Activated CD8-positive, alpha-beta memory T cell treated with anti-CD3 and anti-CD28 coated beads, Interleukin-2, amount 10 ng/mL, durations not matched to agents 7 days and 5 days (primary cell): ENCODE measurements at places on chromosomes 16 and 17.
A peak's percentile ranks its signal among the peaks of the same experiment; 100 is the strongest.

DNA sequence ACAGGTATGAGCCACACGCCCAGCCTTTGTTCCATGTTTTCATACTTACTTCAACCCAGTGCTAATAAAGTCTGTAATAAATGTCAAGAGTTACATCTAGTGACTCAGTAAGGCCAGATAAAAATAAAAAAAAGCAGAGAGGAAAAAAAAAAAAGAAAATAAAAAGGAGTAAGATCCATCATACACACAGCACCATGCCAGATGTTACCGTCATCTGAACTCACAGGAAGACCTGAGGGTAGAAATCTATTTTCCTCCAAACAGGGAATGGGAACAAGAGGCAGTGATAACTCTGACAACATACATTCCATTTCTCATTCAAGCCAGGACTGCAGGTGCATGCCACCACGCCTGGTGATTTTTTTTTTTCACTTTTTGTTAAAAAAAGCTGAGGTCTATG is 20.7 kb downstream of the CRK start:
- H3K27me3 ChIP-seq: no peaks in the 10 kb centered on the region
- H3K36me3 ChIP-seq: peaks cover 38% of the 10 kb centered on the region
- H3K4me1 ChIP-seq: peaks cover 19% of the 10 kb centered on the region
- H3K4me3 ChIP-seq: no peak overlapping the region
- no peak overlapping the region for H3K27ac ChIP-seq
- DNase-seq: no peak

DNA sequence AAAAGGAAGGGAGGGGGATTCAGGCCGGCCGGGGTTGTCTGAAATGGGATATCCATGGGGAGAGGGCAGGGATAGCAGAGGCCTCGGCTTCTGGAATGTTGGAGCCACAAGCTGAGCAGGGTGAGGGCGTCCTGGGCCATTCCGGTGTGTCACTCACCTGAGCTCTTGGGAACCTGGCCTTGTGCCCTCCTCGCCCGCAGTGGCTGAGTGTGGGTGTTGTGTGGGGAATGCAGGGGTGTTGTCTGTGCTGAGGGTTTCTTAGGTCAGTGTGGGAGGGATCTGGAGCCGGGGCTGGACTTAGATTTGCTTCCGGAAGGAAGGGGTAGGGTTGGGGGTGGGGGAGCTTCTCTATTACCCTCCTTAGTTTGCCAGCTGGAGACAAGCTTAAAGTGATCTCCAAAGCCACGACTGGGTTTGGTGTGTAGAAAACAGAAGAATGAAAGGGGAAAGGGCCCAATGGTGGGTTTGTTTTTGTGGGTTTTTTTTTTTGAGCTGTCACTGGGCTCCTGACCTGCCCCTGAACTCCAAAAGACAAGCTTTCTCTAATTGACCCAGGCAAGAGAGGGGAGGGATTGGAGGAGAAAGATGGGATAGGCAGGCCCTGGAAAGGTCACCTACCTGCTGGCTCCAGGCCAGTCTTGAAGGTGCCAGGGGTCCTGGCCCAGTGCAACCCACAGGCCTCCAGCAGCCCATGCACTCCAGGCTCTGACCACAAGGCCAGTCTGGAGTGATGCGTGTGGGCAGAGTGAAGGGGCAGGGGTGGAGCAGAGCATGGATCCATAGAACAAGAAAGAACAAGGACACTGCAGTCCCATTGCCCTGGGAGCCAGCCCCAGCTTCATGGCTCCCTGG is at the start of gene SULT1A2:
SULT1A2 (minus strand) TSS at position 211 of the 852 bp plus-strand sequence. CDS start 1,120 bp downstream, outside the sequence.
- H3K4me1 ChIP-seq: peaks cover 12% of the 10 kb centered on the region
- no peaks in the 10 kb centered on the region for H3K36me3 ChIP-seq
- no peaks in the 10 kb centered on the region for H3K27me3 ChIP-seq
- peak within 1 kb of the TSS; percentile 39 for H3K27ac ChIP-seq
- H3K4me3 ChIP-seq: no peak within 1 kb of the TSS

- DNase-seq: no peak
- H3K27me3 ChIP-seq: peaks cover 12% of the 10 kb centered on the region
- H3K27ac ChIP-seq: no peak overlapping the region
- H3K36me3 ChIP-seq: no peaks in the 10 kb centered on the region
These were observed 10.6 kb downstream of the RHBDL3 start for GRCh38 chr17:32276171-32276601.

DNA sequence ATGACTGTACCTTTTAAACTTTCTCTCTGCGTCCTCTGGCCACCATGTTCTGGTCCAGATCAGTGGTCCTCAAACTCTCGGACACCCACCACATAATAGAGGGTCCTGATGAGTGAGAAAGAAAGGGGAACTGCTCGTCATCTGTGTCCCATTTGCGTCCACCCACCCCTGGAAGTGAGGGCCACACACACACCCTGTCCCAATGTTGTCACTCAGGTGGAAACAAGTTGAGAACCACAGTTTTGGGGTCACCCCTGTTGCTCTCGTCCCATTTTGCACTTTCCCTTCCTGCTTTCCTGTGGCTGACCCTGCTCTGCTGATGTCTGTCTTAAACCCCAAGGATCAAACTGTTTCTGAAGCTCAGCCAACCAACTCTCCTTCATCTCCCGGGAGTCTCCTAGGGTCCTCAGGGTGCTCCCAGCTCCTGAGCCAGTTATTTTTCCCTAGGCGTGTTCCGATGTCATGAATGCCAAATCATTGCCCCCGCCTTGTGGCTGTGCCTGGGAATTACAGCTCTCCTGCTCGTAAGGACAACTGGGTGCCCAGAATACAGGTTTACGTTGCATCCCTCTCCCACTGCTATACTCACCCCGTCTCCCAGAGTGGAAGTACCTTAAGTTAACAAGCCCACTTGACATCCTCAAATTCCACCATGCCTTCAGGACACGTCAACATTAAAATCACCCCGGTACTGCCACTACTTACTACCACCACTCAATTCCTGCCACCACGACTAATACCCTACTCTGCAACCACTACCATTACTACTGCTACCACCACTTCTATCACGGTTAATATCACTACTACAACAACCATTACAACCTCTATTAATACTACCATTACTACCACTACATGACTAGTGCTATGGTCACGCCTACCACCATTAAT is 26.0 kb upstream of the HNF1B start:
- no peaks in the 10 kb centered on the region for H3K36me3 ChIP-seq
- peaks cover 41% of the 10 kb centered on the region for H3K4me1 ChIP-seq
- H3K4me3 ChIP-seq: no peak overlapping the region
- peak; percentile 48 for DNase-seq
- H3K27me3 ChIP-seq: peaks cover 15% of the 10 kb centered on the region

DNA sequence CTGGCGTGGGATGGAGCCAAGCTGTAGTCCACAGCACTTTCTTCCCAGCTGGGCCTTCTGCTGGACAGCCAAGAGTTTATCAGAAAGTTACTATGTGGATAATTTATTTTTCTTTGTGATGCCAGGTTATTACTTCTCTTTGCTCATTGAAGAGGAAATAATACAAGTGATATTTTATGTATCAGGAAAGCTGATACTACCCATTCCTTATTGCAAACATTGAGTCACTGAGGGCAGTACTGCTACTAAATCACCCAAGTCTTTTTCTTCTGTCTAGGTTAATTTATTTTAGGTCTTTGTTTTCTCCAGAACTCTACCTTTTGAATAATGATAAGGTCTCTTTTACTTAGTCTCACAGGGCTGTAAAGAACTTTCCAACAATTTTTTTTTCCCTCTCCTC is 8.3 kb downstream of the NUP93 start:
- H3K4me1 ChIP-seq: peaks cover 19% of the 10 kb centered on the region
- peaks cover 21% of the 10 kb centered on the region for H3K36me3 ChIP-seq
- no peak overlapping the region for H3K27ac ChIP-seq
- H3K27me3 ChIP-seq: no peaks in the 10 kb centered on the region
- DNase-seq: no peak

GRCh38 chr17:63962298-63962744 is 10.4 kb downstream of the SCN4A start:
- DNase-seq: no peak
- no peaks in the 10 kb centered on the region for H3K36me3 ChIP-seq
- H3K27me3 ChIP-seq: no peaks in the 10 kb centered on the region

DNA sequence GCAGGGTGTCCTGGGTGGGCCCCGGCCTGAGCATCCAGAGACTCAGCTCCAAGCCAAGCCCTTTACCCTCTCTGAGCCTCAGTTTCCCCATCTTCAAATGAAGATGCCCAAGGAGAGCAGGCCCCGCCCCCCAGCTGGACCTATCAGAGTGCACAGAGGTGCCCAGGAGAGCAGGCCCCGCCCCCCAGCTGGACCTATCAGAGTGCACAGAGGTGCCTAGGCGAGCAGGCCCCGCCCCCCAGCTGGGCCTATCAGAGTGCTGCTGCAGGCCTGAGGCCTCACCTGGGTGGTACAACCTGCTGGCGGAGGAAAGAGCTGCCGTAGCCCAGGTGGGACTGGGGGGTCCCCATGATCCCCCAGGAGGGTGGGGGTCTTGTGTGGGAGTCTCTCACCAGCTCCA is 3.4 kb upstream of the SSTR5 start:
- peaks cover 5% of the 10 kb centered on the region for H3K4me1 ChIP-seq
- peaks cover 4% of the 10 kb centered on the region for H3K36me3 ChIP-seq
- H3K27me3 ChIP-seq: peaks cover 31% of the 10 kb centered on the region
- no peak overlapping the region for H3K4me3 ChIP-seq
- no peak for DNase-seq

- no peak overlapping the region for H3K4me3 ChIP-seq
- H3K36me3 ChIP-seq: peaks cover 40% of the 10 kb centered on the region
- H3K27ac ChIP-seq: no peak overlapping the region
- no peak for DNase-seq
These were observed 19.7 kb downstream of the ESRP2 start for GRCh38 chr16:68216240-68216639.

GRCh38 chr17:35164716-35165115 is 17.1 kb downstream of the UNC45B start:
- peaks cover 4% of the 10 kb centered on the region for H3K36me3 ChIP-seq
- DNase-seq: no peak
- H3K27me3 ChIP-seq: no peaks in the 10 kb centered on the region
- H3K4me3 ChIP-seq: no peak overlapping the region

DNA sequence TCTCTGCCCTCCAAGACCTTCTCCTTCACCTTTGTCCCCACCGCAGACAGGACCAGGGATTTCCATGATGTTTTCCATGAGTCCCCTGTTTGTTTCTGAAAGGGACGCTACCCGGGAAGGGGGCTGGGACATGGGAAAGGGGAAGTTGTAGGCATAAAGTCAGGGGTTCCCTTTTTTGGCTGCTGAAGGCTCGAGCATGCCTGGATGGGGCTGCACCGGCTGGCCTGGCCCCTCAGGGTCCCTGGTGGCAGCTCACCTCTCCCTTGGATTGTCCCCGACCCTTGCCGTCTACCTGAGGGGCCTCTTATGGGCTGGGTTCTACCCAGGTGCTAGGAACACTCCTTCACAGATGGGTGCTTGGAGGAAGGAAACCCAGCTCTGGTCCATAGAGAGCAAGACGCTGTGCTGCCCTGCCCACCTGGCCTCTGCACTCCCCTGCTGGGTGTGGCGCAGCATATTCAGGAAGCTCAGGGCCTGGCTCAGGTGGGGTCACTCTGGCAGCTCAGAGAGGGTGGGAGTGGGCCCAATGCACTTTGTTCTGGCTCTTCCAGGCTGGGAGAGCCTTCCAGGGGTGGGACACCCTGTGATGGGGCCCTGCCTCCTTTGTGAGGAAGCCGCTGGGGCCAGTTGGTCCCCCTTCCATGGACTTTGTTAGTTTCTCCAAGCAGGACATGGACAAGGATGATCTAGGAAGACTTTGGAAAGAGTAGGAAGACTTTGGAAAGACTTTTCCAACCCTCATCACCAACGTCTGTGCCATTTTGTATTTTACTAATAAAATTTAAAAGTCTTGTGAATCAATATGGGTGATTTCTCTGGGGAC is 12.2 kb downstream of the CX3CL1 start:
- H3K4me3 ChIP-seq: no peak overlapping the region
- H3K36me3 ChIP-seq: no peaks in the 10 kb centered on the region
- H3K27me3 ChIP-seq: no peaks in the 10 kb centered on the region
- H3K27ac ChIP-seq: no peak overlapping the region

DNA sequence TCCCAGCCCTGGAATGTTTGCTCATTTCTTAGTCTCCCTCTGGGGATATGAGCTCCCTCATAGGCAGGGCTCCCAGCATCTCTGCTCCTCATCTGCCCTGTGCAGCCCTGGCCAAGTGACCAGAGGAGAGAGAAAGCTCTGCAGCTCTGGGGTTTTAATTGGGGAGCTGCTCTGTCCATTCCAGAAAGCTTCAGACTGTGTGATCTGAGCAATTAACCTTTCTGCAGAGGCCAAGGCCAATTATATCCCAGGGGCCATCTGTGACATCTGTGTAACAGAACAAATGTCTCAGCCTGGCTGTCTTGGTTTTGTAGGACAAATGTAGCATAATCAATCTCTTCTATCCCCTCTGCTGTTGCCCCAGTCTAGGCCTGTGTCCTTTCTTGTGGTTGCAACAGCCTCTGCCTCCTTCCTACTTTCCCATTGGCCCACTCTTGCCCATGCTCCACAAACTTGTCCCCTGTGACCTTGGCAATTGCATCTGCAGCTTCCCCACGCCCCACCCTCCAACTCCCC is 156.0 kb downstream of the GSG1L start:
- DNase-seq: no peak
- no peak overlapping the region for H3K27ac ChIP-seq
- H3K4me3 ChIP-seq: no peak overlapping the region
- no peaks in the 10 kb centered on the region for H3K36me3 ChIP-seq

GRCh38 chr16:6835941-6836340 is 496.7 kb upstream of the RBFOX1 start:
- no peaks in the 10 kb centered on the region for H3K4me1 ChIP-seq
- no peak overlapping the region for H3K27ac ChIP-seq
- no peaks in the 10 kb centered on the region for H3K36me3 ChIP-seq
- no peak overlapping the region for H3K4me3 ChIP-seq
- no peak for DNase-seq

GRCh38 chr17:52823155-52823554 is 664.6 kb upstream of the CA10 start:
- H3K4me1 ChIP-seq: no peaks in the 10 kb centered on the region
- H3K27me3 ChIP-seq: no peaks in the 10 kb centered on the region
- DNase-seq: no peak
- H3K27ac ChIP-seq: no peak overlapping the region
- H3K36me3 ChIP-seq: no peaks in the 10 kb centered on the region

GRCh38 chr17:70588003-70588402 is 418.7 kb downstream of the KCNJ2 start:
- H3K36me3 ChIP-seq: no peaks in the 10 kb centered on the region
- H3K4me1 ChIP-seq: no peaks in the 10 kb centered on the region
